Kidney (tissue), 22 donors: ENCODE measurements at places on chromosomes 4 and X.

DNA sequence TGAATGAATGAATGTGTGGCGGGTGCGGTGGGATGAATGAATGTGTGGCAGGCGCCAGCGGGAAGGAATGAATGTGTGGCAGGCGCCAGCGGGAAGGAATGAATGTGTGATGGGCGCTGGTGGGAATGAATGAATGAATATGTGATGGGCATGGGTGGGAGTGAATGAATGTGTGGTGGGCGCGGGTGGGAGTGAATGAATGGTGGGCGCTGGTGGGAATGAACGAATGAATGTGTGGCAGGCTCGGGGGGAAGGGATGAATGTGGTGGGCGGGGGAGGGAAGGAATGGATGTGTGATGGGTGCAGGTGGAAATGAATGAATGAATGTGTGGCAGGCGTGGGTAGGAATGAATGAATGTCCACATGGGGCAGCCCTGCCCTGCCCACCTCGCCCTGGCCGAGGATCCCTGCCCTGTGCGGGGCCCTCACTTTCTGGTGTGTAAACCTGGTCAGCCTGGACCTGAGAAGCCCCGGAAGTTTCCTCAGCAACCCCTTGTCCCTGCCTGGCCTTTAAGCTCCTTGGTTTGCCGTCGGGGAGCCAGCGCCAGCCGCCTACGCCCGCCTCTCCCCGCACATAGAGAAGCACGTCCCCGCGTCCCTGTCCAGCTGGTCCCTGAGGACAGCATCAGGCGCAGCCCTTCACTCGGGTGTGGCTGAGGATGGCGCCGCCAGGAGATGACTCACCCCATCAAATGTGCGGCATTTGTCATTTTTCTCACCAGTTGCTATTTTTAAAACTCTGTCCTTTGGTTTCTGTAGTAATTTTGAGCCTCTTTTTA is 112.8 kb upstream of the LRPAP1 start:
- no peak for DNase-seq

DNA sequence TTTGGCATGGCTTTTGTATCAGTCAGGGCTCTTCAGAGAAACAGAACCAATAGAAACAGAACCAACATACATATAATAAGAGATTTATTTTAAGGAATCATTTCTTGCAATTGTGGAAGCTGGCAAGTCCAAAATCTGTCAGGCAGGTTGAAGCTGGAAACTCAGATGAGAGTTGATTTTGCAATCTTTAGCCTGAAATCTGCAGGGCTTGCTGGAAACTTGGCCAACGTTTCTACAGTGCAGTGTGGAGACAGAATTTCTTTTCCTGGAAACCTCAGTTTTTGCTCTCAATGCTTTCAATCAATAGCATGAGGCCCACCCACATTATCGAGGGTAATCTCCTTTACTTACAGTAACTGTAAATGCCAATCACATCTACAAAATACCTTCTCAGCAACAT is 45.4 kb downstream of the COMMD8 start:
- DNase-seq: no peak

DNA sequence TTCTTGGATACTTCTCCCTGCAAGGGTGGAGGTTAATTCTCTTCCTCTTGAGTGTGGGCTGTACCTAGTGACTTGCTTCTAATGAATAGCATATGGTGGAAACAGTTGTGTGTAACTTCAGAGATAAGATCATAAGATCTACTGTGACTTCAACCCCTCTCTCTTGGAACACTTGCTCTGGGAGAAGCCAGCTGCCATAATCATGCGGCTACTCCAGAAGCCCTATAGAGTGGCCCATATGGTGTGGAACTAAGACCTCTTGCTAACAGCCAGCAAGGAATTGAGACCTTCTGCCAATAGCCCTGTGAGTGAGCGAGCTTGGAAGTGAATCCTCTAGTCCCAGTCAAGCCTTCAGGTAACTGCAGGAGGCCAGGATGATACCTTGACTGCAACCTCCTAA is 81.1 kb downstream of the RBMX2 start:
- no peak for DNase-seq

DNA sequence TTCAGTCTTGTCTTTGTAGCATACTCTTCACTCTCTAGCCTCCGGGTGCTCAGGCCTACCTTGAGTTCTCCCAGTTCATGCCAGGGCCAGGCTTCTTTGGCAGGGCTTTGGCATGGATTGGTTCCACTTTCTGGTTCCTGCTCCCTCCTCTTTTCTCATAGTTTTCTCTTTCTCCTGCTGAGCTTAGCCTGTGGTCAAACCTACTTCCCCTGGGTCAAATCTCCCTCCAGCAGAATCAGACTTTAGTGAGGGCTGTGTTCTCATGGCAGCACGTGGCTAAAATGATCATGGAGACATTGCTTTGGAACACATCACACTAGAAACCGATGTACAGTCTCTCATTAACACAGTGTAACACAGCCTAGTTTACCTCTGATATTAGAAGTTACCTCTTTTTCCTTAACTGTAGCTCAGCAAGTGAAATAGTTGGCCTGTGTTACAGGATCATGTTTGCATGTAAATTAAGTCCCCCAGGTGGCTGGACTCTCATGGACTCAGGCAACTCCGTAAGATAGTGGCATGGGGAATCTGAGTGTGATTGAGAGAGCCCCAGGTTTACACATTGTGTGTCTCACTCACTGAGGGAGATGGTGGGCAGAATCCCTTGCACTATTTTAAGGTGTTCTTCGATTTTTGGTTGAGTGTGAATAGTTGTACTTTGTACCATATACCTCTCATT is 13.3 kb downstream of the RAB9A start:
- no peak for DNase-seq

DNA sequence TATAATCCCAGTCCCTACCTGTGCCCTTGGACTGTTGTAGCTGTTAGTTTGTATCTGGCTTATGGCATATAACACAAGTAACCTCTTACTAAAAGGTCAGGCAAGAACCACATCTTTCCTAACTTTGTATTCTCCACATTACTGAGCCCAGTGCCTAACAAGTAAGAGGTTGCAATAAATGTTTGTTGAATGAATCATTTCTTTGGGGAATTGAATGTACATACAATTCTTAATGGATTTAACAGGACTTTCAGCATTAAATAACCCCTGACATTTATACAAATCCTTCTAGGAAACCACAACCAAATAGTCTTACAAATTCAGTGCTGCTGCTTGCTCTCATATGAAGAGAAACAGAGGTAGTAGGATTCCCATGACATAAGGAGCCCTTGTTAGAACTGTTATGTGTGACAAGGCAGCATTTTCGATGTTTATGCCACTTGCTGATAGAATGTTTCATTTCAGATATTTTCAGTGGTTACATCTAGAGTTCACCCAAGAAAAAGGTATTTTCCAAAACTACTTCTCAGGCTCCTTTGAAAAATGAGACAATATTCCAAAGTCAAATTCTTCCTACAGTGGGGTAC is 62.0 kb downstream of the MBNL3 start:
- no peak for DNase-seq

GRCh38 chr4:57691370-57691769 is 581.2 kb upstream of the IGFBP7 start:
- DNase-seq: no peak

GRCh38 chr4:118745357-118745756 is 60.2 kb downstream of the METTL14 start:
- no peak for DNase-seq

DNA sequence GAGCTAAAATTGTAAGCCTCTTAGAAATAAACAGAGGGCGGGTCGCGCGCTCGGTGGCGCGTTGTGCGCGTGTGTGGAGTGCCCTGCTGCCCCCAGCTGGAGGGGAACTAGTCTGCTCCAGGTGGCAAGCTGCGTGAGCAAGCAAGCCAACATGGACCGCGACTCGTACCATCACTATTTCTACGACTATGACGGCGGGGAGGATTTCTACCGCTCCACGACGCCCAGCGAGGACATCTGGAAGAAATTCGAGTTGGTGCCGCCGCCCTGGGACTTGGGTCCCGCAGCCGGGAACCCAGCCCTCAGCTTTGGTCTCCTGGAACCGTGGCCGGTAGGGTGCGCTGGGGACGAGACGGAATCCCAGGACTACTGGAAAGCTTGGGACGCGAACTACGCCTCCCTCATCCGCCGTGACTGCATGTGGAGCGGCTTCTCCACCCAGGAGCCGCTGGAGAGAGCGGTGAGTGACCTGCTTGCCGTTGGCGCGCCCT is 66.1 kb downstream of the DNAAF6 start:
- DNase-seq: peak; percentile 0
